ENCODE measurements at places on chromosomes 16 and 17.

DNA sequence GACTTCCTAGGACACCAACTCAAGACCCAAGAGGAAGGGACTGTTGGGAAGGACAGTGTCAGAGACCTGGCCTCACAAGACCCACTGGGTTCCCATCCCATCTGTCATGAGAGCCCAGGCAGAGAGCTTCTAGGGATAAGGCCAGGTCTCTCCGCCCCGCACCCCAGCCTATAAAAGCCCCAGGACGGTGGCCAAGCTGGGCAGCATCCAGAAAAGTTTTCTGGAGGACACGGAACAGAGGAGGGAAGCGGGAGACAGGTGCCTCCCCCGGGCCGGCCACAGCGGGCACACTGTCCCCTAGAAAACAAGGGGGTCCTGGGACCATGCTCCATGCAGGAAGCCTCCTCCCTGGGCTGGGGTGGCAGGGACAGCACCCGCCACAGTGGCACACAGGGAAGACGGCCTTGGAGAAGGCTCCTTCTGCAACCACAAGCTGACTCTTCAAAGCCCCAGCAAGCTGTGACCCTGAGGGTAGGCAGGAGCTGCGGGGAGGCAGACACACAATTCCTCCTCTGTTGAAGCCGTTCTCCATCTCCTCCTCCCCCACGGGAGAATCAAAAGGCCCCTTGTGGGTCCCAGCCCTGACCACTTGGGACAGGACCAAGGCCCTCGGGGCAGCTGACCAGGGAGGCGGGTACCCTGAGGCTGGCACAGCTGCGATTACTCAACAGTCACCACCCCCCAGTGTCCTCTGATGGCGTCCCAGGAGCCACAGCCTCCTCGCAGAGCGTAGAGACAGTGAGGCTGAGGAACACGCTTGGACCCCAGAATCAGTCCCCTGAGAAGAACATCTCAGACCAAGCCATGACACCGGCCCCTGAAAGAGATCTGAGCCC, 26.1 kb downstream of the TRPV3 start:
- DNase-seq, result no peak

DNA sequence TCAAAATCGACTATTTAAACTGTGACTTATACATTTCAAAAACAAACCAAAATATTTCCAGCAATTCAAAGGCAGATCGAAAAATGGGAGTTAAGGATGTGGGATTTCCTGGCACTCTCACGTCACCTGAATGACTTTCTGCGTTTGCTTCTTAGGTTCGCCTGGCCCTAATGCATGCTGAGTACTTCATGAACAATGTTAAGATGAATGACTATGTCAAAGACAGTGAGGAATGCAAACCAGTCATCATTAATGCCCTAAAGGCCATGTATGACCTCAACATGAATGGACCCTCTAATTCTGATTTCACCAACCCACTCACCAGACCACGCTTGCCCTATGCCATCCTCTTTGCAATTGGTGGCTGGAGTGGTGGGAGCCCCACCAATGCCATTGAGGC, 7.3 kb downstream of the KLHL10 start:
- DNase-seq, result no peak

DNA sequence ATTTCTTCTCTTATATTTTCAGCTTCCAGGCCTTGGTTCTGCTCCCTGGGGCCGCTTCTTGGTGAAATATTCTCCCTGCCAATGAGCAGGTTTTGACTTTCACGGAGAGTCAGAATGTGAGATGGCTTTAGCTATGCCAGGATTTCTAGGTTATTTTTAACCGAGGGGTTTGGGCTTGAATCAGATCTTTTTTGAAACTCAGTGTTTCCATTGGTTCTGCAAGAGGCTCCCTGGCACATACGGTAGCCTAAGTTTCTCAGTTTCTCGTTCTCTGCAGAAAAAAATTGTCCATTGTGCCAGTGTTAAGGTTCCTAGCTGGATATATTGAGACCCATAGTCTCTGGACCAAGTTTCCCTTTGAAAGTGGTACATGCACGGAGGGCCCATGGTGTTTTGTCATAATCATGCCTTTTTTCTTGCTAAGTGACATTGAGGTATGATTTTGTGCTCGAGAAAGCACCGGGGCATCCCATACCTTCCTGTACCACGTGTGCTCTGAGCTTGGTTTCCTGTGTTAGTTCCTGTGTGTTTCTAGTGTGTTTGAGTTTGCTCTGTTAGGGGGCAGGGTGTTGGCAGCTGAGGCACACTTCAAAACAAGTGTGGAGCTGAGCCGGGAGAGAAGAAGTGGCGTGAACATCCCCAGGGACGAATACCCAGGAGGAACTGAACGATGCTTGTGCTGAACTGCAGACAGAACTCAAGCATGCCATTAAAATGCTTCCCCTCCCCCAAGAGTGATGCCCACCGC, 127.2 kb downstream of the HS3ST3B1 start:
- no peak for DNase-seq

GRCh38 chr16:72715267-72715666, 332.7 kb downstream of the ZFHX3 start:
- no peak for DNase-seq

DNA sequence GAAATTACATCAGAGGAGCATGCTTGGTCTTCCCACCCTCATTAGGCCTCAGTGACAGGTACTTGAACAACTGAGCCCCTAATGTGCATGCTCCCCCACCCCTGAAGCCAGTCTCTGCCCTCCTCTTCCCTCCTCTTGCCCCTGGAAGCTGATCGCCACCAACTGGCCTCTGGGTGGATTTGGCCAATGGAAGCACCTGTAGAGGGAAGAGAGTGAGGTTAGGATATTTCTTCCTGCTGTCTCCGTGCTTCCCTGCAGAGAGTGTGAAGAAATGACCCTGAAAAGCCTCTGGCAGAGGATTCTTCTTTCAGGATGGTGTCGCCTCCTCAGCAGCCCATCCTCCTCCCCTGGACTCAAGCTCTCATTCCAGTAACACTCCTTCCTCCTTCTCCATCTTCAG, 5.9 kb upstream of the CBLN1 start:
- no peak for DNase-seq

DNA sequence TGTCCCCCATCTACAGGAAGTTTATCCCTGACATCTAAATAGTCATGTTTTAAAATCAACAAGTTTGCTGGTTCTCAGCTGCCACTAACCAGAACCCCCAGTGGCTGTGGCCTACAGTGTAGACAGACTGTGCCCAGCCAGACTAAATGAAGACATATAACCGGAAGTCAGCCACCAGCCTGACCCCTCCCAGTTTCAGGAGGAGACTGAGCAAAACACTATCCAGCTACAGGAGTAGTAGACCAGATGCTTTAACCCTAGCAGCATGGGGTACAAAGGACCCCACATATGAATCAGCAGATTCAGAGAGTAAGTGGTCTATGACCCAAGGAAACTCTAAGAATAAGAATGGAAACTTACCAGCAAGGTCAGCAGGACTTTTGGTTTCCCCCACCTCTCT, 83.4 kb downstream of the HIC1 start:
- no peak for DNase-seq

DNA sequence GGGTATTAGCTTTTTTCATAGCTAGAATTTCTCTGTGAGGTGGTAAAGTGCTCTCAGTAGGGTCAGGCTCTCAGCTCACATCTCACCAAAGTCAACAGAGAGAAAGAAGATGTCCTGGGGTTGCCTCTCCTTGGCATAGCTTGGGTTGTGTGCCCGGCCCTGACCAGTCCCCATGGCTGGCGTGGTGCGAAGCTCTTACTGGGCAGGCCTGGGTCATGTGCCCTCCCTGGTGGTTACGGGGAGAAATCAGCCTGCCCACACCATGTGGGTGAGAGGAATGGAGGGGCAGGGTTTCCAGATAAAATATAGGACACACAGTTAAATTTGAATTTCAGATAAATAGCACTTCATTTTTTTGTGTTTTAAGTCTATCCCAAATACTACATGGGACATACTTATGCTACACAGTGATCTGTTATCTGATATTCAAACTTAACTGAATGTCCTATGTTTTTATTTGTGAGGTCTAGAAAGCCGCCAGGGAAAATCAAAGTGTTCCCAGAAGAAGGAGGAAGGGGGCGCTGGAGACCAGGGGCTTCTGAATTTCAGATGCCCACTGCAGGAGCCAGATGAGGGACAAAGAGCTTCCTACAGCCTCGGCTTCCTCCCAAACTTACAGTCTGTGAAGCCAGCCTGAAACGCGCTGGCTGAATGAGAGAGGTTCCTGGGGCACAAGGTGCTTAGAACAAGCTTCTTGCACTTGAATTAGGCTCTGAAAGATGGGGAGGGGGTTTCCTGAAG, 45.4 kb downstream of the NKD1 start:
- no peak for DNase-seq

DNA sequence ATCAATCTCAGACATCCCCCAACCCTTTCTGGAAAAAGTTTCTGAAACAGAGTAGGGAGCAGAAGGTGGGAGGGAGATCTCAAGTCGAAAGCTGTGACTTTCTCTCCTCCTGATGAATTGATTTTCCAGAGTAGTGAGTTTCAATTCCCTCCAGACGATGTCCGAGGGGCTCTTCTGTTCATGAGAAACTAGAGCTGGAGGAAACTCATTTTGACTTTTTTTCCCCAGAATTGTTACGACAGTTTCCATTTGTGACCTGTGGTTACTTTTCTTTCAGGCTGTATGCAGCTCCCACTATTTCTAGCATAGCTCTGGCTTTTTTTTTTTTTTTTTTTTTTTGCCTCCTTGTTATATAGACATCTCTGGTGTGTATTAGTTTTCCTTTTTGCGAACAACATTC, 422.1 kb upstream of the SALL1 start:
- no peak for DNase-seq

DNA sequence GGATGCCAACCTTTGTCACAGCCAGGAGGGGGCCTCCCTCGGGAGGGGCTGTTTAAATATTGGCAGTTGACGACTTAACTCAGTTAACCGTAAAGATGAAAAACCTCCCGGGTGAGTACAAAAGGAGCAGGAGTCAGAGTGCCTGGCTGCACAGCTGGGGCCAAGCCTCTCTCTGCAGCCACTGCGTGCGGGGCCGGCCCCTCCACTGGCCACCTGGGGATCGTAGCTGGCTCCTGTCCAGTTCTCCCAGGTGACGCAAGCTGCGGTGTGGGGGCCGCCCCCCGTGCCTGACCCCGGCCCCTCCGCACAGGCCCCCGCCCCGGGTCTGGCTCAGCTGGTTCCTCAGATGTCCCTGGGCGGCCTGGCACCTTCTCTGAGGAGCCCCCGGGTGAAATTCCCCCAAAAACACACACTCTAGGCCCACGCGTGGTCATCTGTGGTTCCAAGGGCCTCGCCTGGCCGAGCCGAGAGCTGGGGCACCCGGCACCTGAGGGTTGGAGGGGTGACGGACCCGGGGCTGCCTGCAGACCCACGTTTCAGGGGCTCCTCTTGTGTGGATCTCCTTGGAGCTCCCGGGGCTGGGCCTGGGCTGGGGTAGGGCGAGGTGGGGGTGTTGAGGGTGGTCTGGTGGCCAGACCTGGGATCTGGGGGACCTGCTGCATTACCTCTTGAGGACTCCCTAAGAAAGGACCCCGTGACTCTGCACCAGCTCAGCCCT, 7.4 kb upstream of the CACNA1H start:
- no peak for DNase-seq

- no peak for DNase-seq
Measured at GRCh38 chr17:49512296-49513043, 17.4 kb downstream of the NGFR start.

DNA sequence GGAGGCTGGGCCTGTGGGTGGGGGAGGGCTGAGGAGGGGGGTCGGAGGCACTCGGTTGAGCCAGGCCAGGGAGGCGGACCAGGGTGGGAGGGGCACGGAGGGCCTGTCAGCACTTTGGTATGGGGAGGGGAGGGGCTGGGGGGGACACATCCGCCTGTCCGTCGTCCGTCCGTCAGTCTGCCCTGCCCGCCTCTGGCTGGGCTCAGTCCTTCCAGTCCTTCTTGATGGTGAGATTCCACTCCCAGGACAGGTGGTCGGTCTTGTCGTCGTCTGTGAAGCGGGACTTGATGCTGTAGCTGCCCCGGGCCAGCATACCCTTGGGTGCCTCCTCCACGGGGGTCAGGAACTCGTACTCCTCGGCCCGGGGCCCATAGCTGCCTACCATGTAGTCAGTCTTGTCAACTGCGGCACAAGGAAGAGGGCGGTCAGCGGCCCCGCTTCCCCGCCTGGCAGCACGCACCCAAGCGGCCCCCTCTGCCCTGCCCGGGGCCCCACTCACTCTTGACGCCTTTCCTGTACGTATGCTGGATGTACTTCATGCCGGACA, 2.4 kb downstream of the ARHGDIA start:
- DNase-seq, result peak; percentile 92

DNA sequence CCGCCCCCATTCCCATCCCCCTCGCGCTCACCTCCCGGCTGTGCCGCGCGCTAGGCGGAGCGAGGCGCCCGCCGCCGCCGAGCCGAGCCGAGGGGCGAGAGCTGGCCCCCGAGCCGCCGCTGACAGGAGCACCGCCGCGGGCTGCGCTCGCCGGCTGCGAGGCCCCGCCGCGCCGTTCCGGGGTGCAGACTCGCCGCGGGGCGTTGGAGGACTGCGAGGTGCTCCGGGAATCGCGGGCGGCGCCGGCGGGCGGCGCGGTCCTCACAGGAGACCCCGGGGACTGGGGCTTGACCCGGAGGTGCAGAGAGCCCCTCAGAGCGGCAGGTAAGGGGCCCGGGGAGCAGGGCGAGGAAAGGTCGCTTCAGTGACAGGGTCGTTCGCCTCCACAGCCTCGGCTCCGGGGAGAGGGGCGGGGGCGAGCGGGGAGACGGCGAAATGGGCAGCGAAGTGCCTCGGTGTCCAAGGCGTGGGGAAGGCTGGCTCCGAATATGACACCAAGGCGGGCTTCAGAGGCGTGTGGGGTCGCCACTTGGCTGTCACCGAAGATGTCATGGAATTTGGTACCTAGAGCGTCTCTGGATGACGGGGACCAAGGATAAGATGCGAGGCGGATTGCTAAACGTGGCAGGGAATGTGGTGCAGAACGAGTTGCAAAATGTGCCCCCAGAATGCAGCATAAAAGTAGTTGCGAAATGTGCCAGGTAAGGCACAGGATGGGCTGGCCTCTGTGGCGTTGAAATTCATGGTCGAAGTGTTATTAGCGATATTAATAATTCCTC, 580 bp downstream of the TANC2 start:
- peak; percentile 69 for DNase-seq

- DNase-seq, result no peak
Measured at GRCh38 chr17:64424324-64424849, 24.5 kb upstream of the MILR1 start.

- DNase-seq, result peak; percentile 46
Measured at GRCh38 chr17:15490634-15491261, 23.3 kb upstream of the CDRT4 start.

DNA sequence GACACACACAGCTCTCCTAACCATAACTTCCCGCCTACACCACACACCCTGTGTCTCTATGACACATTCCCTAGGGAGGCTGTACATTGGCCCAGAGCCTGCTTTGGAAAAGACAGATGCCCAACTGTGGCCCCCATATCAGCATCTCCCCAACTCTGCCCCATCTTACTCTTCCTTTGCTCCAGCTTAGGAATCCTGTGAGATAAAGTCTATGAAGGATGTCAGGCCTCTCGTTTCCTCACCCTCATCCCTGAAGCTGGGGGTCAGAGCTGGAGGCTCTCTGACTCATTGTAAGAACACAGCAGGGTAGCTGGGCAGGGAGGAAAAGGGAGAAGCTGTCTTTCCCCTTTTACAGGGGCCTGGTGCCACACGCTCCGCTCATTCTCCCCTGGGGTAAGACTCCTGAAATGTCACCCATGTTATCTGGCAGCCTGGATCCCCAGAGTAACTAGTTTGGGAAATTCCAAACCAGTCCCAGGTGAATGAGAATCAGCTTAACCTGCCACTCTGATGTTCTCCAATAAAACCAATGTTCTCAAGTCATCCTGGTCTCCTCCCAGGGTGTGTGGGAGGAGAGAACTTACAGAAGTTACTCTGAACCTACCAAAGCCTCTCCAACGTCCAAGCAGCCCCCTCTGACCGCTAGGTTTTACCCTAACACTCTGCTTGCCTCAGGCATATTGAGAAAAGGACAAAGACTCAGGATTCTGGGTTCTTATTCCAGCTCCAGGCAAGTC, 2.8 kb downstream of the RAPGEFL1 start:
- DNase-seq, result no peak
